ENCODE measurements at places on chromosomes 5 and 9. TPM values are rescaled to one million over a fixed set of nuclear protein-coding genes. Genes with fewer than 3 reads are reported as not detected.
A peak's percentile ranks its signal among the peaks of the same experiment; 100 is the strongest.

DNA sequence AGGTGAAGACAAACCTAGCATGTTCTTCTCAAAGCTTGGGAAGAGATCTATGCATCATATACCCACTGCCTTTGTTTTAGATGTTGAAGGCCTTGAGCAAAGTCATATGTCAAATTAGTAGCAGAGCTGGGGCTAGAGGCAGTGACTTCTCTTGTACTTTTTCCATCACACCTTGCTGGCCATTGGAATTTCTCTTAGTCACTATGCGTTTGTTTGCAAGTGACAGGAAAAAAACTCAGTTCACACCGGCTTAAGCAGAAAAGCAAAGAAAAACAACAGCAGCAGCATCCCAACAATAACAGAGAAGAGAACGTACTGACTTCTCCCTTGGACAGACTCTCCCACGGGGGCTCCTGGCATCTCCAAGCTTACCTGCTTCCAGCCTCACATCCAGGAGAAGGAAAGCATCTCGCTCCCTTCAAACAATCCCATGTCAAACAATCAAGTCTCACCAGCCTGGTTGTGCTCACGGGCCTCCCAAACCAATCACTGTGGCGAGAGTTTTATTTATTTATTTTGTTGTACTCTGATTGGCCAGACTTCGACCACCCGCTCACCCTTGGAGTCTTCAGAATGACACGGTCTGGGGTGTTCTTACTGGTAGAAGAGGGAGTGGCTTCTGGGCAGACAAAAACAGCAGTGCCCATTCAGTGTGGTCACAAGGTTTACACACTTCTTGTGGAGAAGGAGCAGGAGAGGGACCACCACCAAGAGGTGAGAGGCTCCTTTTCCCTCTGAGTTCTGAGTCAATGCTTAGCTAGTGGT is 83.8 kb upstream of the STC2 start:
- no peak for DNase-seq

DNA sequence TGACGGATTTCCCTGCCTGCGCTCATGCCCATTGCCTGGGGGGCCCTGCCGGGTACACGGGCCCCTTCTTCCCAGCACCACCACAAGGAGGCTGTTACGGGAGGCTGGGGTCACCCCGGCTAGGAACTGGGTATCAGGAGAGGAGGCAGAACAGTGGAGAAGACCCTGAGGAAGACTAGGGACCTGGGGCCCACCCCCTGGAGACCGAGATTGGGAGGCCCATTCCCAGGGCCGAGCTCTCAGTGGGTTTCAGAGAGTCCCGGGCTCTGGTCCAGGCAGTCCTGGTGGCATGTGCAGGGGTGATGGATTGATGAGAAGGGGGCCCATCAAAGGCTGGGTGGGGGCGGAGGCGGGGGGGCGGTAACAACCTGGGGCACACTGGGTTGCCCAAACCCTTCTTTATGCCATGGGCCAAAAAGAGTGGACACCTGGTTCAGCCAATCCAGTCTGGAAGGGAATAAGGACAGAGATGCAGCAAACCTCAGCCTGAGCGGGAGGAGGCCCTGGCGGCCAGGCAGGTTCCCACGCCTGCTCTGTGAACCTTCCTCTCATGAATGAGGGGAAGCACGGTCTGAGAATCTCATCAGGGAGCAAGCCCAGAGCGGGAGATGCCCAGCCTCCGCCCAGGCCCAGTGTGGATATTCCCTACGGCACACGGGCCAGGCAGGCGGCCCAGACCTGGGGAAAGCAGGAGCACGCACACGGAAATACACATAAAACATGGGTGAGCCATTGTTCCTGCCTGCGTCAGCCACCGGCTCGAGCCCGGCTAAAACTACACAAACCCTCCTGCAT is 785 bp upstream of the P4HA2 start:
- DNase-seq = no peak

GRCh38 chr5:76720988-76721569 is 5.2 kb downstream of the F2R start:
- no peak for DNase-seq

DNA sequence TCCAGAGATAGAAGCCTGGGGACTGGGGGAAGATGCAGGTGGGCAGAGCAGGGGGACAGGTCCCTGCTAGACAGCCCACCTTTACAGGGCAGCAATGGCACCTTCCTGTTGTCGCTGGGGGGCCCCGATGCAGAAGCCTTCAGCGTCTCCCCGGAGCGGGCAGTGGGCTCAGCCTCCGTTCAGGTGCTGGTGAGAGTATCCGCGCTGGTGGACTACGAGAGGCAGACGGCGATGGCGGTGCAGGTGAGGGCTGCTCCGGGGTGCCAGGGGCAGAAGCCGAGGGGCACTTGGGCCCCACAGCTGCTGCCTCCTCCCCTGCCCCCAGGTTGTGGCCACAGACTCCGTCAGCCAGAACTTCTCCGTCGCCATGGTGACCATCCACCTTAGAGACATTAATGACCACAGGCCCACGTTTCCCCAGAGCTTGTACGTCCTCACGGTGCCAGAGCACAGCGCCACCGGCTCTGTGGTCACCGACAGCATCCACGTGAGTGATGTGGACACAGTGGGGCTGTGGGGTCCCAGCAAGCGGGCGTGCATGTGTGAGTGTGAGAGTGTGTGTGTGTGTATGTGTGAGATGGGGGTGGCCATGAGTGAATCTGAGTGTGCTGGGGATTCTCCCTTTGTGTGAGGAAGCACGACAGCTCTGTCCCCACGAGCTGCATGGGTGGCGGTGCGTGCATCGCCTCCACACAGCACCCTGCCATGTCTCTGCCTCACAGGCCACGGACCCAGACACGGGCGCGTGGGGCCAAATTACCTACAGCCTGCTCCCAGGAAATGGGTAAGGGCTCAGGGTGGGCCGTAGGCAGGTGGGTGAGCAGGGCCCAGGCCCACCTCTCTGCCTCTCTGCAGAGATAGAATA is 28.4 kb downstream of the CDHR2 start:
- no peak for DNase-seq

DNA sequence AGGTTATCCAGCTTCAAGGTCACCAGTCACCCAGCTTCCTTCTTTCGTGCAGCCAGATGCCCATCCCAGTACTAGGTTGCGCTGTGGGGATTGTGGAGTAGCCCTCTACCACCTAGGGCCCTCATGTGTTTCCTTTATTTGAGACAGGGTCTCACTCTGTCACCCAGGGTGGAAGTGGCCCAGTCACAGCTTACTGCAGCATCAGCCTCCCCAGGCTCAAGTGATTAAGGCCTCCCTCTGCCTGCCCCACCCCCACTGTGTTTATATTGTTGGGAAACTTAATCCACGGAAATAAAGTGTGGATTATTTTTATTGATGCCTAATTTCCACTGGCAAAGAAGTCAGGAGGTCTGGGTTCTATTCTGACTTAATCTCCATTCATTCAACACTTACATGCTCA is 4.3 kb downstream of the IL17B start:
- no peak for DNase-seq

- DNase-seq = peak; percentile 41
Observed at GRCh38 chr9:114953959-114954358, 23.6 kb upstream of the TNFSF8 start.

DNA sequence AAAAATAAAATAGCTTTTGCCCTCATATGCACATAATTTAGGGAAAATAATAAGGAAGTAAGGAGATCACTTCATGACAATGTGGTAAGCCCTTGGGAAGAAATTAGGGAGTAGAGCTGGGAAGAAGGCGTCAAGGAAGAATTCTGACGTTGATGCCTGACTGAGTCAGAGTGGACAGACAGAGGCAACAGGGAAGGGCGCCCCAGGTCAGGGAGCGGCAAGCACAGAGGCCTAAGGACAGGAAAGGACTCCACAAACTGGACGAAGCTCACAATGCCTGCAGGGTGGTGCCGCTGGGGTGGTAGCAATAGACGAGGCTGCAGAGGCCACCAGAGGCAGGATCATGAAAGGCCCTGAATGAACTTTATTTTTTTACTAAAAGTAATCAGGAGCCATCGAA is 7.6 kb downstream of the DRD1 start:
- no peak for DNase-seq

DNA sequence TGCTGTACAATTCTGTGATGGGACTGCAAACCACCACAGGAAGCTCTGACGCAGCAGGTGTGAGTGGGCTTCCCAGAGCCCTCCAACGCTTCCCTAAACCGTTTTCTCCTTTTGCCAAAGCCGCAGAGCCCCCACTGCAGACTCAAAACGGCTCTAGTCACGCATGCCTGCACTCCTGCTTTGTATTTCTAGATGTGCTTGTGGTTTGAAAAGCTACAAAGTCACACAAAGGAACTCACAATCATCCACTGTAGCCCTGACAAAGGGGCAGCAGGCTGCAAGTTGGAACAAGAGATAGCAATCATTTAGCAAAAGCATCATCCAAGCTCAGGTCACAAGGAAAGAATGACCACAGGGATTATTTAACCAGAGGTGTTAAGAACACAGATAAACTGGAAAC is 79.3 kb downstream of the PTPN3 start:
- peak; percentile 27 for DNase-seq

DNA sequence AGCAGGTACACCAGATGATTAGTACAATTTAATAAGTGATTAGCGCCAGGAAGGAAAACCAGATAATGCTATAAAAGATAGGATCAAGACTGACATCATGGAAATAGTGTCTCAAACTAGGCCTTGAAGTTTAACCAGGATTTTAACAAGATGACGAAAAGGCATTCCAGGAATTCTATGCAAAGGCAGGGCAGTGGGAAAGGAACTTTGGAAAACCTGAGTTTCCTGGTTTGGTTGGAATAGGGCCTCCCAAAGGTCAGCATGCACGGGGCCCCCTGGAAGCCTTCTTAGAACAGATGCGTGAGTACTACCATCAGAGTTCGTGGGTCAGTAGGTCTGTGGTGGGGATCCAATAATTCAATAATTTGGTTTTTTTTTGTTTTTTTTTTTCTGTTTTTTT is 935.2 kb upstream of the DMAC1 start:
- no peak for DNase-seq

DNA sequence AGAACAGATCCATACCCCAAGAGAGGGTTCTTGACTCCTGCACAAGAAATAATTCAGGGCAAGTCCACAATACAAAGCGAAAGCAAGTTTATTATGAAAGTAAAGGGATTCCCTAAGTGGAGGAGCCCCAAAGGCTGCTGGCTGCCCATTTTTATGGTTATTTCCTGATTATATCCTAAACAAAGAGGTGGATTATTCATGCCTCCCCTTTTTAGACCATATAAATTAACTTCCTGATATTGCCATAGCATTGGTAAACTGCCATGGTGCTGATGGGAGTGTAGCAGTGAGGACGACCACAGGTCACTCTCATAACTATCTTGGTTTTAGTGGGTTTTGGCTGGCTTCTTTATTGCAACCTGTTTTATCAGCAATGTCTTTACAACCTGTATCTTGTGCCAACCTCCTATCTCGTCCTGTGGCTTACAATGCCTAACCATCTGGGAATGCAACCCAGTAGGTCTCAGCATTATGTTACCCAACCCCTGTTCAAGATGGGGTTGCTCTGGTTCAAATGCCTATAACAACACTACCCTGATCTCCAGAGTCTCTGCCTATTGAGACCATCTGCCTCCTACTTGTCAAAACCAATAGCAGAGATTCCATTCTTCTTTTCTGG is 154.4 kb upstream of the GRAMD2B start:
- DNase-seq = no peak

- no peak for DNase-seq
Observed at GRCh38 chr5:23994581-23995370, 487.4 kb downstream of the PRDM9 start.

GRCh38 chr5:132263548-132264261 is 6.2 kb downstream of the PDLIM4 start:
- DNase-seq = peak; percentile 37

The BARHL1 gene
- total RNA-seq = not detected

The SH2D3C gene
- 35.2 TPM for total RNA-seq

The TNFSF8 gene
- total RNA-seq = 42.3 TPM

Data from activated CD4-positive, alpha-beta T cell treated with anti-CD3 and anti-CD28 coated beads for 36 hours (primary cell).